Subcutaneous adipose tissue (tissue), 4 donors: ENCODE measurements at places on chromosomes 11 and 22. TPM values are rescaled to one million over a fixed set of nuclear protein-coding genes. Genes with fewer than 3 reads are reported as not detected.

Gene TEX12
- total RNA-seq, result not detected

Gene SMC1B
- total RNA-seq, result not detected

Gene PDGFD
- total RNA-seq, result 51.4 TPM

Gene TLCD5
- total RNA-seq, result 2.6 TPM

Gene TMEM41B
- total RNA-seq, result 27.5 TPM

Gene APOA5
- not detected for total RNA-seq

Gene DAGLA
- 3.2 TPM for total RNA-seq

Gene OR52H1
- total RNA-seq, result not detected

Gene MMP3
- 5.4 TPM for total RNA-seq

Gene ABTB2
- total RNA-seq, result 0.94 TPM

Gene PPME1
- 15.9 TPM for total RNA-seq

Gene VSTM5
- not detected for total RNA-seq

Gene CCDC188
- not detected for total RNA-seq

Gene OR10A6
- not detected for total RNA-seq

Gene DCHS1
- 10.5 TPM for total RNA-seq

Gene OR52I1
- total RNA-seq, result not detected

Gene FXYD6
- 12.8 TPM for total RNA-seq

Gene SLC5A1
- total RNA-seq, result not detected

Gene NRIP3
- total RNA-seq, result 2.0 TPM

Gene TRPM5
- not detected for total RNA-seq

Gene CDCA5
- total RNA-seq, result 0.66 TPM

Gene GGT5
- 55.9 TPM for total RNA-seq

Gene NXPE1
- not detected for total RNA-seq
